ENCODE measurements at places on chromosomes 1 and 21. TPM values are rescaled to one million over a fixed set of nuclear protein-coding genes. Genes with fewer than 3 reads are reported as not detected.

- no peaks in the 10 kb centered on the region for H3K27me3 ChIP-seq
- no peak for DNase-seq
- H3K4me3 ChIP-seq = no peak overlapping the region
- H3K4me1 ChIP-seq = no peaks in the 10 kb centered on the region
These were observed 25.3 kb downstream of the BRINP3 start for GRCh38 chr1:190452272-190452848.

- no peaks in the 10 kb centered on the region for H3K27me3 ChIP-seq
- no peak overlapping the region for H3K27ac ChIP-seq
- no peaks in the 10 kb centered on the region for H3K36me3 ChIP-seq
- H3K4me1 ChIP-seq = no peaks in the 10 kb centered on the region
- no peak overlapping the region for H3K4me3 ChIP-seq
These were observed 92.8 kb upstream of the CDC42BPA start for GRCh38 chr1:227411066-227411465.

- no peaks in the 10 kb centered on the region for H3K4me1 ChIP-seq
- DNase-seq = no peak
- no peak overlapping the region for H3K4me3 ChIP-seq
- H3K36me3 ChIP-seq = no peaks in the 10 kb centered on the region
- H3K27me3 ChIP-seq = no peaks in the 10 kb centered on the region
These were observed 199.3 kb downstream of the CAMTA1 start for GRCh38 chr1:6984536-6984935.

DNA sequence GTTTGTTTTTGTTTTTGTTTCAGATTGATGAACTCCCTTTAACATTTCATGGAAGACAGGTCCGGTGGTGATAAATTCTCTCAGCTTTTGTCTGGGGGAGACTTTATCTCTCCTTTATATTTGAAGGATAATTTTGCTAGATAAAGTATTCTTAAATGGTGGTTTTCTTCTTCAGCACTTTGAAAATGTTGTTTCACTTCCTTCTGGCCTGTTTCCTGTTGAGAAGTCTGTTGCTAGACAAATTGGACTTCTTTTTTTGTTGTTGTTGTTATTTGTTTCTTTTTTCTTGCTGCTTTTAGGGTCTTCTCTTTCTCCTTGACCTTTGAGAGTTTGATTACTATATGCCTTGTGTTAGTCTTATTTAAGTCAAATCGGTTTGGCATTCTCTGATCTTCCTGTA, 50.8 kb downstream of the CRP start:
- H3K4me1 ChIP-seq = no peaks in the 10 kb centered on the region
- H3K27me3 ChIP-seq = no peaks in the 10 kb centered on the region
- no peak overlapping the region for H3K27ac ChIP-seq
- H3K36me3 ChIP-seq = no peaks in the 10 kb centered on the region
- H3K4me3 ChIP-seq = no peak overlapping the region
- no peak for DNase-seq

DNA sequence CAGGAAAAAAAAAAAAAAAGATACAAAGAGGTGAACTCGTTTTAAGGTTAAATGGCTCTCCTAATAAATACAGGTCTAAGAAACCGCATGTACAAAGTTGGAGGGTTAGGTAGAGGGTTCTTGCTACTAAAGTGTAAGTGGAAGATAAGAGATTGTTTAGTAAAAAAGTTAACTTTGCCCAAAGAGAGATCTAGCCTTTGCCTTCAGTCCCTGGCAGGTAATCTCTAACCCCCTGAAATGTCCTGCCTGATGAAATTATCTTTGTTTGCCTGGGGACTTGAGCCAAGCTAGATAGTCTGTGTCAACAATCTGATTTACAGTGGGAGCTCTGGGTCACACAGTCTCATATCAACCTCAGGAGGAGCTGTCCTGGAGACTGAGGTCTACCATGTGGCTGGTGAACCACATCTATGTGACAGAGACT, 57.6 kb downstream of the TRIM33 start:
- H3K27ac ChIP-seq = no peak overlapping the region
- no peaks in the 10 kb centered on the region for H3K36me3 ChIP-seq
- H3K27me3 ChIP-seq = no peaks in the 10 kb centered on the region
- no peak for DNase-seq
- no peaks in the 10 kb centered on the region for H3K4me1 ChIP-seq
- H3K4me3 ChIP-seq = no peak overlapping the region

GRCh38 chr1:18246543-18246942, 138.9 kb downstream of the IGSF21 start:
- H3K27ac ChIP-seq = no peak overlapping the region
- DNase-seq = no peak
- H3K36me3 ChIP-seq = no peaks in the 10 kb centered on the region
- H3K4me1 ChIP-seq = no peaks in the 10 kb centered on the region
- H3K27me3 ChIP-seq = no peaks in the 10 kb centered on the region

DNA sequence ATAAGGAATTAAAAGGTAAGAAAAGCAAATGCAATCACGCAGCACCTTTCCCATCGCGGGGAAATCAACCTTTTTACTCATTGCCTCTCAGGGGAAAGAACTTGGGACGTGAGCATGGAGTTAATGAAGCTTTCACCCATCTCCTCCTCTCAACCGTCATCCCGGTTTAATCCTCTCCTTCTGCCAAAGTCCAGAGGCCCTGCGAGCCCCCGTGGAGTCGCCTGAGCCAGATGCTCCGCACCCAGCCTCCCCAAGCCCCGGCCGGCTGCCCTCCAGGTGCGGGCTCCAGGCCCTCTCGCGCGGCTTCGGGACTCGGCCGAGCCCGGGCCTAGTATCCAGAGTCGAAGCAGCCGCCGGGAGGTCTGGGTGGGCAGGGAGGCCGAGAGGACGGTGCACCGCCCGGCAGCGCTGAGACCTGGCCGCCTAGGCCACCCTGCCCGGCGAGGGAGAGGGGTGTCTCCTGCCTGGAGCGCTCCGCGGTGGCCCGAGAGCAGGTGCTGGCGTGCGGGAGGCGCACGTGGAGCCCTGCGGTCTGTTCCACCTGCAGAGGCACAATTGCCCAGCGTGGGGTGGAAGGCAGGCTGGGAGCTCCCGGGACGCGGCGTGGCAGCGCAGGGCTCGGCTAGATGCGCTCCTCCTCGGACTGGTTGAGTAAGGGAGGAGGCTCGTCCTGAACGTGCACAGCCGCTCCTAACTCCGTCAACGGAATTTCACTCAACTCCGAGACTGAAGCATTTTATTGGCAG, 218.5 kb downstream of the SDCCAG8 start:
- no peaks in the 10 kb centered on the region for H3K4me1 ChIP-seq
- peak overlapping the region; percentile 32 for H3K4me3 ChIP-seq
- no peaks in the 10 kb centered on the region for H3K36me3 ChIP-seq

DNA sequence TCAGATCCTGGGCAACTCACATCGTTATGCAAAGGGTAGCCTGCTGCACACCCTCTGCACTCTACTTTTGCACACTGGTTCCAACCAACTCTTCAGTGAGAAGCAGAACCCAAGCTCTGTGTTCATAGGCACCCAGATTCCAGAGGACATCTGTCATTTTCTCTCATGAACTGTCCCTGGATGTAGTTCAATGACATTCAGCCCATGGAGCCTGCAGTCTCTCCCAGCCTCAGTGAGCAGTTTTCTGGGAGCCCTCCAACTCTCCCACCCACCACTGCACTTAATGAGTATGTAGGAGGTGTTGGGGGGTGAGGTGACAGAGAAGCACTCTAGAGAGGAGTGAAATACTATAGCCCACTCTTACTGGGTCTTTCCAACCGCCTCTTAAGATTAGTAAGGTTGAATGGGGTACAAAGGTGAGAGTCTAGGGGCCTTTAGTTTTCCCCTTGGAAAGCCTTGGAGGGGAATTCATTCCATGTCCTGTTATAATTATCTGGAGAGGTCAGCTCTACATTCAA, 58.1 kb upstream of the APOBEC4 start:
- H3K4me1 ChIP-seq = no peaks in the 10 kb centered on the region
- no peak for DNase-seq
- H3K36me3 ChIP-seq = no peaks in the 10 kb centered on the region

DNA sequence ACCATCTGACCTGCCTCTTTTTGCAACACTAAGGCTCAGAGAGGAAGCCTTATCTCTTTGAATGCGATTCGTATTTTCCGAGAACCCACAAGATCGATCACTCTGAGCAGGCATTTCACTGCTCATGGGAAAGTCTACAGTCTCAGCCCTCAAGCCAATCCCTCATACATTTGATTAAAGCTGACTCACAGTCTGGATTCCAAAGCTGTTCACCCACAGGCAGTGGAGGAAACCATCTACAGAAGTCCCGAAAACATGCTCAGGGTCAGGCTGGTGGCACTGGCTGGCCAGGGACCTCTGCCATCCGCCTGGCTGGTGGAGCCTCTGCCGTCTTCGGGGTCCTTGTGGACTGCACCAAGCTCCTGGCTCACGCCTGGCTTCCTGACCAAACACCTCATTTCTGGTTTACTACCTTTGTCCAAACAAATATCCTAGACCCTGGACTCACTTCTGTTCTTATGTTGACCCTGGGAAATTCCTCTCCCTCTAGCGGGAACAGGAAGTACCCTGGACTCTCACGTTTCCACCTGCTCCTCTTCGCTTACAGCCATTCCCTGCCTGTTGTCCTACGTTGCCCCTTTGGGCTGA, 650.0 kb downstream of the SMYD3 start:
- H3K36me3 ChIP-seq = no peaks in the 10 kb centered on the region
- DNase-seq = no peak
- no peaks in the 10 kb centered on the region for H3K4me1 ChIP-seq
- no peak overlapping the region for H3K27ac ChIP-seq

- no peaks in the 10 kb centered on the region for H3K27me3 ChIP-seq
- no peak for DNase-seq
- H3K4me3 ChIP-seq = no peak overlapping the region
- no peak overlapping the region for H3K27ac ChIP-seq
- no peaks in the 10 kb centered on the region for H3K4me1 ChIP-seq
These were observed 11.7 kb downstream of the CCNL2 start for GRCh38 chr1:1387098-1388077.

DNA sequence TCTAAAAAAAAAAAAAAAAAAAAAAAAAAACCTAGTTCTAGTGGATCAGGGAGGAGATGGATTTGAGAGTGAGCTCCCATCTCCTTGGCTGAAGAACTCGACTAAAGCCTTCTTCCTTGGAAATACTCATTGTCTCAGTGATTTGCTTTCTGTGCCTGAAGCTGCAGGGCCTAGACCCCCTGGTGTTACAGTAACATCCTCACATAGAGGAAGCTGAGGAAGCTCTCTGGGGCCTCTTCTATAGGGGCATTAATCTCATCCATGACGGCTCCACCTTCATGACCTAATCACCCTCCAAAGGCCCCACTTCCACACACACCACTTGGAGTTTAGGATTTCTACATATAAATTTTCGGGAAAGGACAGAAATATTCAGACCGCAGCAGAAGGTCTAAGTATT, 95.9 kb upstream of the ETS2 start:
- H3K27ac ChIP-seq = no peak overlapping the region
- H3K36me3 ChIP-seq = no peaks in the 10 kb centered on the region
- H3K4me3 ChIP-seq = no peak overlapping the region
- no peaks in the 10 kb centered on the region for H3K27me3 ChIP-seq
- no peaks in the 10 kb centered on the region for H3K4me1 ChIP-seq
- no peak for DNase-seq

GRCh38 chr1:92934395-92935378, 26.6 kb downstream of the DIPK1A start:
- DNase-seq = peak; percentile 40
- no peaks in the 10 kb centered on the region for H3K36me3 ChIP-seq
- no peaks in the 10 kb centered on the region for H3K4me1 ChIP-seq

- H3K36me3 ChIP-seq = no peaks in the 10 kb centered on the region
- peak overlapping the region; percentile 64 for H3K27ac ChIP-seq
- H3K4me3 ChIP-seq = no peak overlapping the region
These were observed 9.7 kb downstream of the MACF1 start for GRCh38 chr1:39214021-39214713.

DNA sequence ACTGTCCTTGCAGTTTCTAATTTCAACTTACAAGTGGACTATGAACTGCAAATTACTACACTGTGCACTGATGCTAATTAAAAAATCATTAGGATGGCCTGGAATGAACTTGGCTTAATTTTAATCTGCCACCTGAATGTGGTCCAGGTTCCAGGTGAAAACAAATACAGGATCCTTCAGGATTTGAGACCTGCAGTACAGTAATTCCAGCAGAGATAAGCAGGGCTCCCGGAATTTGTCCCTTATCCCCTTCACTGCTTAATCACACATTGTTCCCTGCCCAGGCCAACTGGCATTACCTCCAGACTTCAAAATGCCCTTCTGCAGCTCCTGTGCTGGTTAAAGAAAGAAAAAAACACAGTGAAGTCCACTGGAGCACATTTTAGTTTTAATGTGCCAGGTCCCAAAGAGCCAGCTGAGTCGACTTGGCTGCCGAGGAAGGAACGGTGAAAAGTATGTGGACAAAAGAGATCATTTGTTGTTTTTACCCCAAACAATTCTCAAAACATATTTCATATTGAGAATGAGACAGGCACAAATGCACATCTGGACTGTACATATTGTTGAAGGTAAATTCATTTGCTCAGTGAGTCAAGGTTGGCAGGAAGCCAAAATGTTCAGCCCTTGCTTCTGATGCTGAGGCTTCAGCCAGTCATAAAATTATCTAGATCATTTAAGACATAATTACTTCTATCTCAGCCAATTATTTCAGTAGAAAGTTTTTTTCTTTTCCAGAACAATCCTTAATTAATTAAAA, 28.3 kb downstream of the DEGS1 start:
- H3K4me1 ChIP-seq = no peaks in the 10 kb centered on the region
- H3K27me3 ChIP-seq = no peaks in the 10 kb centered on the region
- H3K36me3 ChIP-seq = no peaks in the 10 kb centered on the region

DNA sequence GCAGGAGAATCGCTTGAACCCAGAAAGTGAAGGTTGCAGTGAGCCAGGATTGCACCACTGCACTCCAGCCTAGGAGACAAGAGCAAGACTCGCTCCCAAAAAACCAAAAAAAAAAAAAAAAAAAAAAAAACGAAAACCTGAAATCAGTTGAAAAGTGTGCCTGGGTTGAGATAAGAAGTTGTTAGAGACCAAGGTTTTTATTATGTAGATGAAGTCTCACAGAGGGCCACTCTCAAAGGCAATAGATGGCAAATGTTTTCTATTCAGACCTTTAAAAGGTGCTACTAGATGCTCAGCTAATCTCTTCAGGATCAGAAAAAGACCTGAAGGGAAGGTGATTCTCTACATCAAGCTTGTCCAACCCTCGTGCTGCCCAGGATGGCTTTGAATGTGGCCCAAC, 17.6 kb downstream of the CAPN2 start:
- H3K27me3 ChIP-seq = no peaks in the 10 kb centered on the region
- H3K4me1 ChIP-seq = peaks cover 29% of the 10 kb centered on the region
- no peak for DNase-seq
- peak overlapping the region; percentile 35 for H3K27ac ChIP-seq

DNA sequence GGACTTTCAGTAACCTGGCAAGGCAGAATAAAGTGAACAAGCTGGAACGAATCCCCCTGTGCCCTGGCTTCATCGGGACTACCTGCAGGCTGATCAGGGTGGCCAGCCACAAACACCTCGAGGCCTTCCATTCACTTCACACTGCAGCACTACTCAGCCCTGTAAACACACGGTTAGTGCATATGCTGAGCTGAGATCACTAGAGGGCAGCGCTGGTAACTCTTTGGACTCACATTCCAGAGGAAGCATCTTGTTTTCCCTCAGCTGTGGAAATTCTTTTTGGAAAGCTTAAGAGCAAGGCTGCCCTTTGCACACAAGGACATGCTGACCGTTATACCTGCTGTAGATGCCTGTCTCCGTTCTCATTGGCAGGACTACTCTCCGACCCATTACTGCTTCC, 32.1 kb downstream of the PCSK9 start:
- H3K36me3 ChIP-seq = no peaks in the 10 kb centered on the region
- no peaks in the 10 kb centered on the region for H3K4me1 ChIP-seq
- no peak overlapping the region for H3K4me3 ChIP-seq
- H3K27me3 ChIP-seq = no peaks in the 10 kb centered on the region
- no peak for DNase-seq

GIPC2 gene
- total RNA-seq = 3.6 TPM

PGBD5 gene
- total RNA-seq = under 0.01 TPM

CNTN2 gene
- total RNA-seq = not detected

LCK gene
- total RNA-seq = 1.3 TPM

LENEP gene
- total RNA-seq = not detected

HFM1 gene
- 8.2 TPM for total RNA-seq

S100A5 gene
- not detected for total RNA-seq
